ENCODE measurements at places on chromosomes 3 and 15. TPM values are rescaled to one million over a fixed set of nuclear protein-coding genes. Genes with fewer than 3 reads are reported as not detected.

- no peak for DNase-seq
Measured at GRCh38 chr3:52800079-52800478, 5.5 kb downstream of the ITIH3 start.

The GOLGA6L7 gene
- total RNA-seq: not detected

The GADL1 gene
- not detected for total RNA-seq

GRCh38 chr3:138879541-138880380, 45.0 kb upstream of the PIK3CB start:
- no peak for DNase-seq

The ADGRG7 gene
- not detected for total RNA-seq

The FILIP1L gene
- 0.14 TPM for total RNA-seq

The CKMT1A gene
- not detected for total RNA-seq

Data from naive thymus-derived CD4-positive, alpha-beta T cell (primary cell).